ENCODE measurements at places on chromosomes 3 and 15.

GRCh38 chr3:149715247-149715646, 37.0 kb downstream of the COMMD2 start:
- no peak for DNase-seq

DNA sequence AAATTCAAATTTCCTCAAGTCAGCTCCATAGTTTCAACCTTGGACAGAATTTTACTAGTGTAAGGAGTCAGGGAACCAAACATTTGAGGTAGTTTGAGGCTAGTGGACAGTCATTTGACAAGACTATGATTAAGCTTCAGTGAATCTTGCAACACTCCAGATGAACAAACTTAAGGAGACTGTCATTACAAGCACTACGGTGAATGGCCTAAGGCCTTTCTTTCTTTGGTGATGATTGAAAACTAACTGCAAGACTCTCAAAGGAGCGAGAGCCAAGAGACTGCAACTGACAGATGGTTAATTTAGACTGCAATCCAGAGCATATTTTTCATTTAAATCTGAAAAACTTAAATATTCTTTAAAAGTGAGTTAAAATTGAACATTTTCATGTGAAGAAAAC, 272.3 kb upstream of the NECTIN3 start:
- DNase-seq, result no peak

- peak; percentile 65 for DNase-seq
Observed at GRCh38 chr15:44194323-44195150, 534 bp downstream of the FRMD5 start.

- no peak for DNase-seq
Observed at GRCh38 chr3:47250309-47251060, 32.1 kb downstream of the KIF9 start.

DNA sequence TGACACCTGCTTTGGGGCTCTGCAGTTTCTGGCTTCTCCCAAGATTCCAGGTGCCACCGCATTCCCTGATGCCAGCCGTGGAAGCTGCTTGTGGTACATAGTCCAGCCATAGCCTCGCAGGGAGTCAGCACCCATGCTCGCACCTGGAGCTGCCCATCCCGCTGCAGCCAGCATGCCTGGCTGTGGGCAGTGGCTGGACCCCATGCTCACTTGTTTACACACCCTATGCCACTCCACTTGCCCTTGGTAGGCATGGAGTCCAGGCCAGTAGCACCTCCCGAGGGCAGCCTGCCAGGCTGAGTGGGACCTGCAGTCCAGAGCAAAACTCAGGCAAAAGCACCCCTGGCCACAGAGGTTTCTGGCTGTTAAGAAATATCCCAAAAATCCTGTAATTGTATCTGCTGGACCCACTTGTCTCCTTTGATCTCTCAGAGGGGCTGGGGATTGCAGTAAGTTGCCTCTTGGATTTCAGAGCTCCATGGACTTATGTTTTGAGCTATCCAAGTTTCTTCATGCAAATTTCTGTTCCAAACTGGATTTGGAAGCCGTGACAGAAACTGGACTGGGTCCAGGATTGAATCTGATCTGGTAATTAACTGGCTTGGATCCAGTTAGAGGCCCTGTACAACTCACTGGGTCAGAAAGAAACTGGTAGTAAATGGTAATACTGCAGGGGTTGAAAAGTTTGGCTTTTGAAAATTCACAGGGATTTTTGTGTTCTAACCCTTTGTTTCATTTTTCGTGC, 149.3 kb downstream of the FMN1 start:
- DNase-seq, result no peak

- peak; percentile 96 for DNase-seq
Observed at GRCh38 chr15:55907797-55908196, 85.6 kb downstream of the NEDD4 start.

DNA sequence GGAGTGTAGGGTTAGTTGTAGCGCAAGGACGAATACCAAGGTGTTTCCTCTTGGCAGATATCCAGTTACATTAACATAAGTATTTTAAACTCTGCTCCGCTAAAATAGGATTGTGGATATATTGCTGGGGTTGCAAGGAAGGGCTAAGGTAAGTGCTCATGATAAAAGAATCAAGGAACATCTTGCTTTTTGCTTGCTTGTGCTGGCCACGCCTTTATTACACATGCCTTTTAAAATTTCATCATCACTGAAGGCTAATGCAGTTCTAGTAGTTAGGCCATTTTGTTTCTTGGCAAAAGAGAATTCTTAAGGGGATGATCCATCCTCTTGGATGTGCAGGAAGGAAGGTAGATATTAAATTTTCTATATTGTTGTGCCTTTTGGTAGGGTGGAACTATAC, 415.6 kb upstream of the TPM1 start:
- DNase-seq, result no peak

DNA sequence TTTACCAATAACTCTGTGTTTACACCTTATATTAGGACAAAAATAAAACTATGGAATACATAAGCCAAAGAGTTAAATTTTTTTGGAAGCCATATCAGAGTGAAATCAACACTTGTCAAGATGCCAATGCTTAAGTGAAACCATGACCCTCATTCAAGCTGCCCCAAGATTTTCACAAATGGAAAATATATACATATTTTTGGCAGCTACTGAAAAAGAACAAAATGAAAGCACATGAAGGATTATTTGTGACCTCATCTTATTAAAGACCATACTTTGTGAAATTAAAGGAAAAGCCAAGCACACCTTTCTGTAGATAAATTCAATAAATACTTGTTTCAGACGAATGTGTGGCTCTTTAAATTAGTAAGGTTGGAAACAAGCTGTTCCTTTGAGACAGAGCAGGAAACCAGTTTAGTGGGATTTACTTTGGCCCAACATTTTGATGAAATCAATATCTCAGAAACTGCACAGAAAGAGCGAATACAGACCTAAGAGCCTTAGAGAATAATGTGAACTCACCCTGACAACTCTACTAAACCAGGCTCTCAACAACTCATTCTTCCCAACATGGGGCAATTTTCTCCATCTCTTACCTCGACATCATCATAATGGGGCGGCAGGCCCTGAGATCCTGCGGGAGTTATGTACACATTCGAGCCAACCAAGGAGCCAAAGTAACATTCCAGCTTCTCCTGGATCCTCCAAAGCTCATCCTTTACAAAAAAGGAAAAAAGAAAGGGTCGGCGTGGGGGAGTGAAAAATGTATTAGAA, 11.1 kb downstream of the RIOX2 start:
- no peak for DNase-seq

- DNase-seq, result no peak
Observed at GRCh38 chr3:87410110-87410509, 133.7 kb upstream of the POU1F1 start.

DNA sequence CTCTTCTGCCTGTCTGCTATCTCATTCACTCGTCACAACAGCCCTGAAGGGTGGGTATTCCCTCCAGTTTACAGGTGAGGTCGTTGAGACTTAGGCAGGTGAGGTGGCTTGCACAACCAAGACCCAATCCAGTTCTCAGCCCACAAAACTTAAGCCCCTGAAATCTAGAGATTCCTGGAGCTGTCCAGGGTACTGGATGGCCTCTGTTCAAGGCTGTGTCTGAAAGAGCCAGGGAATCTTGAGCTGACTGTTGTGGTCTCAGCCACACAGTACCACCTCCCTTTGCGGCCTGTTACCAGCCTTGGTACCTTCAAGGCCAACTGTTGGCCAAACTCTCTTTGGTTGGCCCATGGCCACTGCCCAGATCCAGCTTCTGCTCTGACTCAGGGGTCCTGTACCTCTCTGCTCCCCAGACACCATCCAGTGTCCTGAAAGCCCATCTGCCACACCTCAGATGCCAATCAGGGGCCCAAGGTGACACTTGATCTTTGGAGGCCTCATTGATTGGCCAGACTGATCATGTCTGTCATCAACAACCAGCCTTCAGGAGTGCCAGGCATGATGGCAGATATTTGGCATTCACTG, 10.9 kb upstream of the FAM107A start:
- no peak for DNase-seq

GRCh38 chr15:27873039-27873438, 226.1 kb downstream of the OCA2 start:
- DNase-seq, result no peak

DNA sequence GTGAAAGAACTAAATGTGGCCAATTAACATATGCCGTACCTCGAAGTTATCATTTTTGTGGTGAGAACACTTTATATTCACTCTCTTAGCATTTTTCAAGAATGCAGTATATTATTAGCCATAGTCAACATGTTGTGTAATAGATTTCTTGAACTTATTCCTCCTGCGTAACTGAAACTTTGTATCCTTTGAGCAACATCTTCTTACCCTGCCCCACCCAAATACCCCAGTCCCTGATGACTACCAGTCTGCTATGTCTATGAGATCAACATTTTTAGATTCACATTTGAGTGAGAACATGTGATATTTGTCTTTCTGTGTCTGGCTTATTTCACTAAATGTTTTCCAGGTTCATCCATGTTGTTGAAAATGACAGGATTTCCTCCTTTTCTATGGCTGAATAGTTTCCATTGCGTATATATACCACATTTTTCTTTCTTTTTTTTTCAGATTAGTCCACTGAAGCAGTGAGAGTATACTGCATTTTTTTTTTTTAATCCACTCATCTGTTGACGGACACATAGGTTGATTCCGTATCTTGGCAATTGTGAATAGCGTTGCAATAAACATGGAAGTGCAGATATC, 12.7 kb upstream of the KBTBD8 start:
- no peak for DNase-seq

- no peak for DNase-seq
Observed at GRCh38 chr3:150203273-150203672, 204.8 kb upstream of the TSC22D2 start.

DNA sequence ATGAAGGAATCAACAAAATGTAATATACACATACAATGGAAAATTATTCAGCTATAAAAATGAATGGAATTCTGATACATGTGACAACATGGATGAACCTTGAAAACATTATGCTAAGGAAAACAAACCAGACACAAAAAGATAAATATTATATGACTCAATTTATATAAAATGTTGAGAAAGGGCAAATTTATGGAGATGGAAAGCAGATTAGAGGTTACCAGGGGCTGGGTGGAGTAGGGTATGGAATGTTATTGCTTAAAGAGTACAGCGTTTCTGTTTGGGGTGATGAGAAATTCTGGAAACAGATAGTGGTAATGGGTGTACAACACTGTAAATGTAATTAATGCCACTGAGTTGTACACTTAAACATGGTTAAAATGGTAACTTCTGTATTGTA, 50.9 kb downstream of the EMC4 start:
- no peak for DNase-seq

DNA sequence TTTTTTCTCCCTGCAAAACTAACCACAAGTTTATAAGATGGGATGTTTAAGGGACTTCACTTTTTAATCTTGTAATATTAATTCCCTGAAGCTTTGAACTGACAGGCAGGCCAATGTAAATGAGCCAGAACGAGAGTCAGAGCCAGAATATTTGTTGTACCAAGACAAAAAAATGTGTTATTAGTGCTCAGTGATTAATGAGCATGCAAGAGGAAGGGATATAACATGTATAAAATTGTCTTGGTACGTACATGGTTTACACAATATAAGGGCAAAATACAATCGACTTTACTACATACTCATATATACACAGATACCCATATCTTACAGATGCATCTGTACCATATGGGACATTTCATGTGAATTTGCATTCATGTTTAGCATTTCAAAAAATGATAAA, 331.2 kb downstream of the MECOM start:
- DNase-seq, result no peak

- no peak for DNase-seq
Observed at GRCh38 chr15:88395872-88396781, 71.1 kb downstream of the MRPL46 start.

GRCh38 chr3:138396752-138397410, 37.5 kb upstream of the ESYT3 start:
- DNase-seq, result no peak
